ENCODE measurements at places on chromosomes 2 and 18. TPM values are rescaled to one million over a fixed set of nuclear protein-coding genes. Genes with fewer than 3 reads are reported as not detected.

The PHOSPHO2 gene
- 2.6 TPM for total RNA-seq

The EVA1A gene
- total RNA-seq, result not detected

The ALPI gene
- total RNA-seq, result not detected

The IL1RL1 gene
- 36.3 TPM for total RNA-seq

DNA sequence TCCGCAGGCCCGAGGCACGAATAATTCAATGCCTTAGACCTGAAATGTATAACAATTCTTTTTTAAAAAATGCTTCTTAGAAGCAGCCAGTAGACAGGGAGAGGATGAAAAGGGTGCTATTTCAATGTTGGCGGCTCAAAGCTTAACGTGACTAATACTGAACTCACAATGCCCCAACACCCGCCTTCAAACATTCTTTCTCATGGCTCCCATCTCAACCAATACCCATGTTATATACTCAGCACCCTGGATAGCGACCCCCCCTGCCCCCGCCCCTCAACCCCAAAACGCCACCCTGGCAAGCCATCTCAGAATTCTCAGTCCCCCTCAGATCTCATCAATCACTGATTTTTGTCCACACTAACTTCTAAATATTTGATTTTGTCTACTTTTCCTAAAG lies 4.4 kb downstream of the FBXO41 start:
- DNase-seq, result no peak

- no peak for DNase-seq
Observed at GRCh38 chr2:148023861-148024260, 3.0 kb downstream of the MBD5 start.

DNA sequence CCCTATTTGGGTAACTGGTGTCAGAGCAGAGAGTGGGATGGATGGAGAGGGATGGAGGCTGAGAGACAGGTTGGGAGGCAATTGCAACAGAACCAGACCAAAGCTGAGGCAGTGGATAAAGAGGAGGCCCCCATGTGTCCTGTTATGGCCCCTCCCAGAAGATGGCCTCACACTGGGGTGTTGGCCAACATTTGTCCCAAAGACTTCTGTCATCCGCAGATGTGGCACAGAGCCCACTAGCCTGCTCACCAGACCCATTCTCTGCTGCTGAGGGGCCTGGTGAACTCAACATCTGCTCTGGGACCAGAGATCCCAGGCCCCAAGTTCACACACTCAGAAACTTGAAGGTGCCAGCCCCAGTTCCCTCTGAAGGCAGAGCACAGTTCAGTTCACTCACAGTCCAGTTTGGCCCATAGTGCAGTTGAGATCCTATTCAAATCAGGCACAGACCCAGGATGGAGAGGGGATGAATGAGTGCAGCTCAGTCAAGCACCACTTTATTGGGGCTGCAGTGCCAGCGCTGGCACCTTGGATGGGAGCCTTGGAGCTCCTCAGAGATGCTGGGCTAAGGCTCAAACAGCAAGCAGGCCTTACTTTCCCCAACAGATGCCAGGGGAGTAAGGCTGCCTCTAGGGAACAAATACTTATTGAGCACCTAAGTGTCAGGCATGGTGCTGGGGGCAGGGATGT lies 189.2 kb downstream of the ZBTB7C start:
- DNase-seq, result no peak

- DNase-seq, result no peak
Observed at GRCh38 chr18:68520406-68521075, 194.4 kb downstream of the TMX3 start.

DNA sequence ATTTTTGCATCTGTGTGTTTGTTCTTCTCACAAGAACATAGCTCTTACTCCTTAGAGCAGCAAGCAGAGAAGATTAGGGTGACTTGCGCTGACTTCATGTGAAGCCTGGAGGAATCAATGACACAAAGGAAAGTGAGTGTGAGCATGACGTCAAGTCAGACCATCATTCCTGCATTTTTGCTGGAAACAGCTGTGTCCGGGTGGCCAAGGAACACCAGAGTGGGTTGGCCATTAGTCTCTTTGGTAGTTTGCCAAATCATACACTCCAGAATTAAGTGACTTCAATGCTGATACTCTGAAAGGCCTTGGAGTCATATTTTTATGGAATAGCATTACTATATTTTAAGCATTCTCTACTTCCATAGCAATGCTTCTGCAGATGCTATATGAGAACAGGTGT lies 597.2 kb downstream of the DCDC2C start:
- no peak for DNase-seq

DNA sequence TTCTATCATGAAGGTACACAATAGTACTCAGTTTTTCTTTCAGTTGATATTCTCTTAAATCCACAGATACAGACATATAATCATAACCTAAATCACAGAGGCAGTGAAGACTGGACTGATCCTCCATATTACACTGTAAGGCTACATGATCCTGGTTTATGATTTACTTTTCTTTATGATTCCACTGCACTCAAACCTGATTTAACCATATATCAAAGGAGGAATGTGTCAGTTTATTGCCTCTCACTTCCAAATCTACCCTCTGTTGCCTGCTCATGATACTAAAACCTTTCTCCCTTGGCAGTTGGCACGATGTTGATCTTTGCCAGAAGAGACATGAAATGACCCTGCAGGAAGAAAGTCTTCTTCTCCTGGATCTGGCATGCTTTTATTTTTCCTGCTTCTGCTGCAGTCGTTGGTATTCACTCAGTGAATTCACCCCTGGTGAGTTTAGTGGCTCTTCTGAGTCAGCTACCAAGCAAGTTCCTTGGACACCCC lies 426.4 kb downstream of the MBD2 start:
- DNase-seq, result no peak

DNA sequence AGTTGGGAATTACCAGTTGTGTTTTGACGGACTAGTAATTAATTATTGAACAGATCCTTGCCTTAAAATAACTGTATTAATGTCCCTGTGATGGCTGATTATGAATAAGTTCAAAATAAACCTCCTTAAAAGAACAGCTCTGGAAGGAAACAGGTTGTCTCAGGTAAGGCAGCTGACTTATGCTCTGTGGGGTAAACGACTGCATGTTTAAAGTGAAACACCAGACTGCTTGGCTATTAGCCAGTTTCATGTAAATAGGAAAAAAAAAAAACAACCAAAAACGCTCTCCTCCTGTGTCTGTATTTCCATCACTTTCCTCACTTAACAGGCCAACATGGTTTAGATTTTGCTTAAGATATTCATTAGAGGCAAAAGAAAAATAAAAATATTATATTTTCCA lies 243.6 kb downstream of the TMEM182 start:
- no peak for DNase-seq

- no peak for DNase-seq
Observed at GRCh38 chr18:1559563-1559962, 654.9 kb downstream of the ADCYAP1 start.

- peak; percentile 66 for DNase-seq
Observed at GRCh38 chr18:51196811-51197660, 445 bp downstream of the MEX3C start.

GRCh38 chr2:138071720-138072719 lies 107.7 kb downstream of the HNMT start:
- DNase-seq, result no peak

DNA sequence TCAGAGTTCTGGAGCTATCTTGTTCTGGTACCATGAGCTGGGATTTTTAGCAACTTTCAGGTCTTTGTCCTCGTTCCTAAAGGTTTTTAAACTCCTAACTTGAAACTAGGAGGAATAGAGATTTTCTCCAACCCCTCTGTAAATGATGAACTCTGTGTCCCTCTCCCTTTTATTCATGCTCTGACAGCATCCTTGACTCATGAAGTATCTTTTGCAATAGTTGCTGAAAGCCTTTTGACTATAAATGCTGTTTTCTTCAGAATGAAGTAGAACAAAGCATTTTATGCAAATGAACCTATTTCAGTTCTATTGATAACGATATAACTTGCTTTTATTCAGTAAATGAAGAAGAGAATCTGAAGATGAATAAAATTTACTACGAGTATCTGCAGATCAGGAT lies 17.0 kb upstream of the MAPRE2 start:
- DNase-seq, result no peak

All from natural killer cell treated with Interleukin-12 subunit alpha and Interleukin-12 subunit beta and Interleukin-15 and Interleukin-18, amount 100 ng/mL, for 72 hours (primary cell).